ENCODE measurements at places on chromosomes 3 and 15.

DNA sequence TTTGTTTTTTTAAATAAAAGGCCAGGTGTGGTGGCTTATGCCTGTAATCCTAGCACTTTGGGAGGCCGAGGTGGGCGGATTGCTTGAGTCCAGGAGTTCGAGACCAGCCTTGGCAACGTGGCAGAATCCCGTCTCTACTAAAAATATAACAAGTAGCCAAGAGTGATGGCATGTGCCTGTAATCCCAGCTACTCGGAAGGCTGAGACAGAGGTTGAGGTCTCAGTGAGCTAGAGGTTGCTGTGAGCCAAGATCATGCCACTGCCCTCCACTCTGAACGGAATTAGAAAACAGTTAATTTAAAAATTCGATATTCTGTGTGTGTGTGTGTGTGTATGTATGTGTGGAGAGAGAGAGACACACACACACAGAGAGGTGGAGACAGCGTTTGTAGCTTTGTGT, 58.8 kb downstream of the TCF12 start:
- DNase-seq, result no peak

DNA sequence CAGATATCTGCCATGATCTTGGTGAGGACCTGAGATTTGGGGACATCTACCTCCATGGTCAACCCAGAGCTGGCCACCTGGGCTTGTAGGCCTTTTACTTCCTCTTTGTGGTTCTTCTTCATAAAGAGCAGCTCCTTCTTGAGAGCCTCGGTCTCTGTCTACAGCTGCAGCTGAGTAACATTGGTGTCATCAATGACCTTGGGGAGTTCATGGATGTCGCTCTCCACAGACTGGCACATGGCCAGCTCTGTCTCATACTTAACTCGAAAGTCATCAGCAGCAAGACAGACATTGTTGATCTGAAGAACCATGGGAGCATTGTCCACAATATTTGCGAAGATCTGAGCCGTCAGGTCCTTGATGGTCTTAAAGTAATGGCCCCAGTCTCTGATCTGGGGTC, 15.7 kb upstream of the RASA2 start:
- DNase-seq, result no peak

GRCh38 chr15:91116113-91117067, 16.3 kb downstream of the SV2B start:
- no peak for DNase-seq

DNA sequence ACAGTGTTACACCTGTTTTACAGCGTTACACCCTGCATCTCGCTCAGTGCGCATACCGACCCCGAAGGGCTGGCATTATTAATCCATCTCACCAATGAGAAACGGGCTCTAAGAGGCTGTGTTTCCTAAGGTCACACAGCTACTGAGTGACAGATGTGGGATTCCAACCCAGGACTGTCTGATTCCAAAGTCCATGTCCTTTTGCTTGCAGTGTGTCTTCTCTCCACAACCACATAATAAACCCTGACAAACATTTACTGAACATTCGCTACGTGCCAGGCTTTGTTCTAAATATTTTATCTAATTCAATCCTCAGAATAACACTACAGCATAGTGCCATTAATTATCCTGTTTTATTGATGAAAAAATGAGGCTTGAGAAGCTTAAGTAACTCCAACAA, 79.1 kb downstream of the RAB11A start:
- no peak for DNase-seq

DNA sequence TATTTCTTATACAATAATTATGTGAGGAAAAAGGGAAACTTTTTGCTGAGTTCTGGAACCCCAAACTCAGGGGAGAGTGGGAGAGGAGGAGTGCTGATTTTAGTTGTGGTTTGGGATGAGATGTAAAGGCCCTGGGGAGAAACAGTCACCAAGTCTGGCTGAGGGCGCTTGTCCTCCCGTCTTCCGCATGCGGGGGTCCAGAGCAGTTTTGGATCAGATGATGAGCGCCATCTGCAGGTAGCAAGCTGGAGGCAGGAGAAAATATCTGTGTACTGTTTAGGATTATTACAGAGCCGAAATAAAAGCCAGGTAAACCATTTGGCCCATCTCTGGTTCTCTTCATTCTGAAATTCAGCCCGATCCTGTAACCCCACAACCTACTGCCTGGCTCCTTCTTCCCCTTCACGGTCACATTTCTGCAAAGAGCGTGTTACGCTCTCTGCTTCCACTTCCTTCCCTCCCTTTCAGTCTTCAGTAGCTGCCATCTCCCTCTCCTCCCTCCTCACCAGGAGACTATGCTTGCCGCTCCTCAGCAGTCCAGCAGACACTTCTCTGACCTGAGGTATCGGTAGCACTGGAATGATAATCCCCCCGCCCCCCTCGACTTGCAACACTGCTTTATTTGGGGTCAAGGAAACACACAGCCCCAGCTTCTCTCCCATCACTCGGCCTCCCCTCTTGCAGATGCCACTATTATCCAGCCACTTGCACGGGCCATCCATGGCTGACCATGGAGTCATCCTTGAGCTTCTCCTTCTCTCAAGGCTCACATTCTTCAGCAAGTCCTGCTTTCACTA, 1.4 kb upstream of the PARP14 start:
- DNase-seq, result peak; percentile 91
